Activated CD8-positive, alpha-beta memory T cell treated with anti-CD3 and anti-CD28 coated beads for 1 hour (primary cell): ENCODE measurements at places on chromosomes 1 and 21.

DNA sequence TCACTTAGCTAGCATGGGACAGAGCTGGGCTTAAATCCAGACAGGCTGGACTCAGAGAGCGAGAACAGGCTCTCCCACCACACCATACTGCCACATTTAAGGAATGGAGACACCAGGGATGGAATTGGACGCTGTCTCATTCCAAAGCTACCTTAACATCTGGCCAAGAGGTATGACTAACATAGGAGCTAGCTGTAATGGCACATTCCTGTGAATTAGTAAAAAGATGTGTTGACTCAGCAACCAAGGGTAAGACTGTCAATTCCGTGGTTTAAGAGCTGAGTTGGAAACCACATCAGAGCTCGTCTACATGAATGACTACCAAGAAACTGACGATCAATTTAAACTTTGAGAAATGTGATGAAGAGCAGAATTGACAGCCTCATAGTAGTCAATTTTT, 8.3 kb upstream of the TNFRSF9 start:
- DNase-seq = no peak

DNA sequence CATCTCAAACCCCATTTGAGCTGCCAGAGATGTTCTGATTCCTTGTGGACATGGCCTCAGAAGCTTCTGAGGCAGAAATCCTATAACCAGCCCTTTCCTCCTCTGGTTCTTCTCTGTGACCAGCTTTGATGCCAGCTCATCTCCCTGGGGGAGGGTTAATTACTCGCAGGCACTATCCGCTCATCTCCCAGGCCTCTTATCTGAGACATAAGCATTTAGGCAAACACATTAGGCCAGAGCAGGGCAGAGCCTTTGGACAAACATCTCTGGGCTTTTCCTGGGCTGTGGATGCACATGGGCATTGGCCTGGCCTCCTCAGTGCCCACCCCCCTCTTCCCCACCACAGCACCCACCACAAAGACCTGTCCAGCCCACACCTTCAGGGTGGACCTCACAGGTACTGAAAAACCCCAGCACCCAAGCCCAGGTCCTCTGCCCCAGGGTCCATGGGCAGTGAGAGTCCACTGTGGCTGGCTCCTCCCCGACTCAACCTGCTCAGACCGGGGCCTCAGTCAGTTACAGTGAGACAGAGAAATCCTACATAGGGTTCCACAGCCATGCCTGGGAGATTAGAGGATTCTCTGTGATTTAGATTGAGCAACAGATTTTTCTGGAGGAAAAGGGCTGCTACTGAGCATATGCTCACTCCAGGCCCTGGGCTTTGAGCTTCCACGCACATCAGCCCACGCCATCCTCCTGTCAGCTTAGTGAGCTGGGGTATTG, 26.9 kb downstream of the IGSF21 start:
- DNase-seq = no peak

GRCh38 chr1:14113841-14114567, 414.0 kb downstream of the PRDM2 start:
- no peak for DNase-seq

- DNase-seq = no peak
These were observed 97.1 kb downstream of the ETS2 start for GRCh38 chr21:38902608-38903445.

GRCh38 chr1:60388092-60388987, 314.8 kb upstream of the C1orf87 start:
- no peak for DNase-seq

GRCh38 chr1:105072850-105073249, 1323.2 kb downstream of the AMY1C start:
- no peak for DNase-seq
